ENCODE measurements at places on chromosomes 11 and 22.

DNA sequence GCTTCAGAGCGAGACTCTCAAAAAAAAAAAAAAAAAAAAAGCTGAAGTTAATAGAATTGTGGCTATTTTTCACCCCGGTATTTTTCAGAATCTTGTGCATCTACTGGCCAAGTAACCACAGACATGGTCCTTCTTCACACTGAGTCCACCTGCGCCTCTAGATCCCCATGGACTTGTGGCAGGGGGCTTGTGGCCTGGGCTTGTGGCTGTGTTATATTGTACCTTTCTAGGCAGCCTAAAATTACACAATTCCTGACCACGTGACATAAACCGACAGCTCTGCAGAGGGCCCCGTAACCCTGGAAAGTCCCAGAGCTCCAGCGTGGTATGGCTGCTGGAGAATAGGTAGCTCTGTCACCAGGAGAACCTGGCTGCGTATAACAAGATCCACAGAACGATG, 10.9 kb upstream of the NAALADL1 start:
- DNase-seq = no peak

DNA sequence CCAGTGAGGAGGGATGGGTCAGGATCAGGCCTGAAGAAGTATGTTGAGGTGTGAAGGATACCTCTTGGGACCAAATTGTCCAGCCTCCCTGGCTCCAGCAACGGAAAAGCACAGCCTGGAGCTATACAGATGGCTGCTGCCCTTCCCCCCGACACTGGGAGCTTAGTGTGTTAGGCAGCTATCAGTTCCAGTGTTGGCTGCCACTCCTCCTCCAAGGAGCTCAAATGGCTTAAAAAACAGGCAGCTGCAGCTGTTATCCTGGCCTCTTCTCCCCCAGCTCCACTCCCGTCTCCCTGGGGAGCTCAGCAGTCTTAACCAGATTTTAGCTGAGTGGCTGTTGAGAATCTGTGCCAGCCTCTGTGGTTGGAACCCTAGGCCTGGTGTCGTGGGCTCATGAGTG, 225.0 kb downstream of the JRKL start:
- DNase-seq = no peak

- no peak for DNase-seq
Observed at GRCh38 chr22:38710351-38710750, 4.6 kb downstream of the GTPBP1 start.

- no peak for DNase-seq
Observed at GRCh38 chr22:44247346-44247745, 65.4 kb downstream of the SHISAL1 start.

GRCh38 chr11:110272919-110273318, 23.5 kb downstream of the RDX start:
- DNase-seq = no peak

- DNase-seq = peak; percentile 78
Observed at GRCh38 chr11:40998920-40999319, 460.5 kb downstream of the LRRC4C start.

GRCh38 chr22:20061481-20061861, 18.6 kb upstream of the DGCR8 start:
- no peak for DNase-seq

DNA sequence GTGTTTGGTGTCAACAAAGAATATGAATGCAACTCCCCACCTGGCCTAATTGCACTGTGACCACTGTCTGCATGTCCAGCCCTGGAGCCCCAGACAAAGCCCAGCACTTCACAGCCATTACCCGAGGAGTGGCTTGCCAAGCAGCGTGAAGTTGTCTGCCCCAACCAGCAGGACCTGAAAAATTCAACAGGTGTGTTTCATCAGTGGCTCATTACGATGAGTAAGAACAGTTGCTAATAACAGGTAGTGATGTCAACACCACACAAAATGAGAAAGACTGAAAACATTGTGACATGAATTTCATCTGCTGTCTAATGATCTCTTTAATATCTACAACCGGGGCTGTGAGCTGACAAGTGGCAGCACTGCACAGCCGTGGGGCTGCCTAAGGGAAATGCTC, 10.3 kb downstream of the MRPL21 start:
- DNase-seq = no peak

DNA sequence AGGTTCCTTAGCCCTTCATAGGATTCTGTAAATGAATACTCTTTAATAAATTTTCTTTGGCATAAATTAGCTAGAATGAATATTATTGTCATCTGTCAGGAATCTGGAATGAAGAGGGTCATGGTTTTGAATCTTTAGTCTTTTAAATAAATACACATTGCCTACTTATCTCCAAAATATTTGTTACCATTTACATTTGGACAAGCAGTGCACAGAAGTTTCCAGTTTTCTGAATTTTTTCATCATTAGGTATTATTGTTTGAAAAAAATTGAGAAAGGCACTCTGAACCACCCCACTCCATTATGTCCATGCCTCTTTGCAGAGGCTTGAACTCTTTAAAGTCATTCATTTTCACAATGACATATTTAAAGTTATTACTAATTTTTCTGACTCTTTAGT, 549.0 kb upstream of the LUZP2 start:
- no peak for DNase-seq

- DNase-seq = peak; percentile 16
Observed at GRCh38 chr11:48141475-48142122, 75.0 kb upstream of the OR4B1 start.
